Urinary bladder (tissue), 4 donors: ENCODE measurements at places on chromosomes 13 and 19. TPM values are rescaled to one million over a fixed set of nuclear protein-coding genes. Genes with fewer than 3 reads are reported as not detected.

GRCh38 chr19:52961981-52962380 is 700 bp downstream of the ZNF816 start:
- DNase-seq = no peak

- DNase-seq = no peak
Measured at GRCh38 chr13:50589139-50589538, 254.4 kb downstream of the DLEU7 start.

DNA sequence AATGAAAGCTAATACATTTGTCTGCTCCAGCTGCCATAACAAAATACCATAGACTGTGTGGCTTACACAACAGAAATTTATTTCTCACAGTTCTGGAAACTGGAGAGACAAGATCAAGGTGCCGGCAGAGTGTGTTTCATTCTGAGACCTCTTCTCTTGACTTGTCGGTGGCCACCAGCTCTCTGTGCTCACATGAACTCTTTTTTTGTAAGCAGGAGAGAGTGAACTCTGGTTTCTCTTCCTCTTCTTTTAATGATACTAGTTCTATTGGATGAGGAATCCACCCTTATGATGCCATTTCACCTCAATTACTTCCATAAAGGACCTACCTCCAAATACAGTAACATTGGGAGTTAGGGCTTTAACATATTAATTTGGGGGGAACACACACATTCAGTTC is 11.7 kb downstream of the KCTD12 start:
- DNase-seq = no peak

DNA sequence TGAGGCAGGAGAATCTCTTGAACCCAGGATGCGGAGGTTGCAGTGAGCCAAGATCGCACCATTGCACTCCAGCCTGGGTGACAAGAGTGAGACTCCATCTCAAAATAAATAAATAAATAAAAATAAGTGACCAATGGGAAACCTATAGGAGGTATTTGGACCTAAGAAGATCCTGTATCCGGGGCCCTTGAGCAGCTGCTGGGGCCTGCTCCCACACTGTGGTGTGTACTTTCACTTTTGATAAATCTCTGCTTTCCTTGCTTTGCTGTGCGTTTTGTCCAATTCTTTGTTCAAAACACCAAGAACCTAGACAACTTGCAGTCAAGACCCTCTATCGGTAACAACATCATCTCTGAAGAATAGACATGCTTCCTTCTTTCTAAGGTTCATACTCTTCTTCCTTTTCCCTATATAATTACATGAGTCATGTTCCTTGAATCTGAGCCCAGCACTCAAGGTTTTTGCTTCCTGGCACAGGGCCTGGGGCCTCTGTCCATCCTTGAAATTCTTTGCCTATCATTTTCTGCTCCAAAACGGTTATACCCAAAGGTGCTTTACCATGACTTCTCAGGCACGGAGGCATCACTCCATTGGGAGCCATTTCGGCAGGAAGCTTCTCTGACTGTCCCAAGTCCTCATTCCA is 14.2 kb upstream of the PNMA8C start:
- no peak for DNase-seq

- DNase-seq = no peak
Measured at GRCh38 chr19:46515879-46516350, 20.2 kb upstream of the PNMA8B start.

The CIC gene
- total RNA-seq = 14.0 TPM

The PGLYRP2 gene
- not detected for total RNA-seq
